ENCODE measurements at places on chromosomes 2 and 18. TPM values are rescaled to one million over a fixed set of nuclear protein-coding genes. Genes with fewer than 3 reads are reported as not detected.

- DNase-seq, result no peak
These were observed 200.3 kb downstream of the CMPK2 start for GRCh38 chr2:6665093-6666045.

- DNase-seq, result no peak
These were observed 50.1 kb downstream of the ITGAV start for GRCh38 chr2:186639939-186640338.

GRCh38 chr2:14700753-14701152 is 68.2 kb downstream of the LRATD1 start:
- DNase-seq, result no peak

GRCh38 chr2:240419723-240420122 is 15.7 kb upstream of the GPC1 start:
- DNase-seq, result no peak

DNA sequence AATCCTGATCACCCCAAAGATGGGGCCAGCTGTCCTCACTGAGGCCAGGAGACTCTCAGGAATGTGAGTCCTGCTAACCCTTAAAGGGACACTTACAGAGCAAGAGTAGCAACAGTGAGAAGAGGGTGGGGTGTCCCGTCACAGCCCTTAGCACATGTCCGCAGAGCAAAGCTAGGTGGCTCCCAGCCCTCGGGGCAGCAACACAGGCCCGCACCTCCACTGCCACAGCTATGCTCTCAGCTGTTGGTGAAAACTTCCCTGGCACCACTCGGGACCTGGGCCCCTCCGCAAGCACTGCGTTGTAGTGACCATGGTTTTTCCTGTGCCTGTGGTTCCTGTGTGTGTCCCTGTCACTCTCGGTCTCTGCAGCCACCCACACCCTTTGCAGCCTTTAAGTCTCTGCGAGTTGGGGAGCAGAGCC is 76.4 kb upstream of the UXS1 start:
- no peak for DNase-seq

GRCh38 chr2:206256706-206257205 is 17.7 kb upstream of the ZDBF2 start:
- no peak for DNase-seq

The DNER gene
- not detected for total RNA-seq

The CHRNG gene
- total RNA-seq, result not detected

The CTAGE1 gene
- not detected for total RNA-seq

Measured in T-cell (primary cell).